ENCODE measurements at places on chromosomes 11 and 22. TPM values are rescaled to one million over a fixed set of nuclear protein-coding genes. Genes with fewer than 3 reads are reported as not detected.
A peak's percentile ranks its signal among the peaks of the same experiment; 100 is the strongest.

GANAB gene
- 184 TPM for total RNA-seq

MUC15 gene
- total RNA-seq = 7.1 TPM

RIBC2 gene
- total RNA-seq = not detected

GAL3ST3 gene
- not detected for total RNA-seq

APOA5 gene
- not detected for total RNA-seq

PACS1 gene
- 15.1 TPM for total RNA-seq

GRCh38 chr22:44402196-44403111 lies 89.7 kb upstream of the SHISAL1 start:
- DNase-seq = no peak

DNA sequence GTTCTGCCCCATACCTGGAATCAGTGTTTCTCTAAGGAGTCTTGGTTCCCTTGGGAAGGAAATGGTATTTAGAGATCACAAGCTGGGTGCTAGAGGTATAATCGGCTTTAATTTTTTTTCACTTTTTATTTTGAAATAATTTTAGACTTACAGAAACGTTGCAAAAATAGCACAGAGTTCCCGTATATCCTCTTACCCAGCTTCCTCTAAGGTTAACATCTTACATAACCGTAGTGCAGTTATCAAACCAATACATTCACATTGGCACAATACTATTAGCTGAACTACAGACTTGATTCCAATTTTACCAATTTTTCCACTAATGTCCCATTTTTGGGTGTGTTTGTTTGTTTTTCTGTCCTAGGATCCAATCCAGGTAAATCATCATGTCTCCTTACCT lies 63.8 kb downstream of the RBX1 start:
- DNase-seq = no peak

DNA sequence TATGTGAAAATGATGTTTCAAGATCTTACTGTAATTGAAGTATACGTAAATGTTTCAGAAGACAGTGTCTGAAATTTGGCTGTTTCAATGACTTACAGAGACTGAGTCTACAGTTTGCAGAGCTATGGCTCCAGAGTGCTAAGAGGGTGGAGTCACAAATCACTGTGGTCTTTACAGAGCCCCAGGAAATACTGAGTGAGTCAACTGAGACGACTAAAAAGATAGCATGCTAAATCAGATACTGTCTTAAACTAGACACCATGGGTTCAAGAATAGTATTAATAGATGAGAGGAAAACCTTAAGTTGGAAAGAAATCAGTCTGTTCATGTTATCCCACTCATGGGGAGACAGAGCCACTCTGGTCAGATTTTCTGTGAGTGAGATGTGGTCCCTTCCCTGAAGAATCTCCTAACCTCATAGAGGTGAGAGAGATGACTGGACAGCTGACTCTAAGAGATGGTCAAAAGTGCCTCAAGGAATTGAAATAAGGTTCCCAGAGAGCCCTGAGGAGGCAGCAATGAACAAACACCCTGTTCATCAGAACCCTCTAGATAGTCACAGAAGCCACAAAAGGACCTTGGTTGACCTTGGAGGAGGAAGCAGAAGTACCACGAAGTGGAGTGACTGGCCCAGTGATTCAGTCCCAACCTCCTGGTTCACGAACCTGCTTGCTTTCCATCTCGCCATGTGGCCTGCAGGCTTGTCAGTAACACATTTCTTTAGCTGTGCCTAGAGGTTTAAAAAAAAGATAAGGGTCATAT lies 30.2 kb downstream of the C11orf91 start:
- DNase-seq = peak; percentile 70

- DNase-seq = no peak
These were observed 361.7 kb downstream of the INSC start for GRCh38 chr11:15476371-15476917.

DNA sequence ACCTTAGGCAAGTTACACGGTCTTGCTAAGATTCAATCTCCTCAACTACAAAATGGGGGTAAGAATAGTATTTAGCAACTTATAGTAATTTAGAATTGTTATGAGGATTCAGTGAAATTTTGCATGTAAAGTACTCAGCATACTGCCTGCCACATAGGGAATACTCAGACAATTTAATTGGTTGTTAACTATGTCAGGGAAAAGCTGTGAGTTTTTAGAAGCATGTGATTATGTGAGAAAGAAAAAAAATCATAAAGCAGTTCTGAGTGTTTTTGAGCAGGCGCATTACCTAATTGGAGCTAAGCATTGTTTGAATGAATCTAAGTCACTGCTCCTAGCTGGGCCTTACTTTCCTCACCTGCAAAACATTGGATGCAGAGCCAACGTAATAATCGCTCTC lies 287.3 kb upstream of the MTNR1B start:
- no peak for DNase-seq

GRCh38 chr11:61092280-61092766 lies 10.0 kb upstream of the CD5 start:
- DNase-seq = no peak

GRCh38 chr11:66007201-66007634 lies 4.6 kb upstream of the CST6 start:
- DNase-seq = peak; percentile 39

DNA sequence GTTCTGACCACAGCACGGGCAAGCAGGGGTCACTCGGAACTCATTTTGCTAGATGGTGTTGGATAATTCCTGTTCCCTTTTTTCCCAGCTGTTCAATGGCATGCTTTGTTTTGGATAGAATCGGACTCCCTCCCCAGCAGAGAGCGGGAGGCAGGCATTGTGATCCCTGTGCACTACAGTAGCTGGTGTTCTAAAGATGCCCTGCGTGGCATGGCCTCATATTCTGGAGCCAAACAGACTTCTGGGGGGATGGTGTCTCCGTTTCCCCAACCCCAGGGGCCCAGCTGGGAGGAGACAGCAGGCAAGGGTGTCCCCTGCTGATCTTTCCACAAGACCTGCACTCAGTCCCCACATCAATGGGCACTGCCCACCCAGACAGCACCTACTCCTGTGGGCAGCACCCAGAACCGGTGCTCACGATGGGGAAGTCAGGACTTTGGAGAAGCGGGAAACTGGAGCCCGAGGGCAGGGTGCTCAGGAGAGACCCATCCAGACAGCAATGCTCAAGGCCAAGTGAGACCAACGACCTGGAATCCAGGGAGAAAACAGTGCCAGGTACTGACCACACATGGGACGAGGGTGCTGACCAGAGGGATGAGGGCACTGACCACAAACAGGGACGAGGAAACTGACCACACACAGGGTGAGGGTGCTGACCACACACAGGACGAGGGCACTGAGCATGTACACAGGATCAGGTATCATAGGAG lies 934.9 kb downstream of the BRD1 start:
- DNase-seq = no peak

- no peak for DNase-seq
These were observed 65.1 kb upstream of the LDLRAD3 start for GRCh38 chr11:35878741-35879140.

DNA sequence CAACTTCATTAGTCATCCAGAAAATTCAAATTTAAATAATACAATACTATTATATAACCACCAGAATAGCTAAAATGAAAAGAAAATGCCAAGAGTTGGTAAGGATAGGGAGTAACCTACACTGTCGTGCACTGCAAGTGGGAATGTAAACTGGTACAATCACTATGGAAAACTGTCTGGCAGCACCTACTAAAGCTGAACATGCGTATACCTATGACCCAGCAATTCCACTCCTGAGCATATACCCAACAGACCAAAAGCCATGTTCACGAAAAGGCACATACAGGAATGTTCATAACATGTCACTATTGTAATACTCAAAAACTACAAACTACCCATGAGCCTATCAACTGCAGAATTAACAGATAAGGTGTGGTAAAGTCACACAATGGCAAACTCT lies 32.7 kb downstream of the DENND5A start:
- DNase-seq = no peak

- DNase-seq = no peak
These were observed 505.3 kb downstream of the SOX6 start for GRCh38 chr11:15851051-15851498.

- DNase-seq = no peak
These were observed 17.4 kb upstream of the FBLN1 start for GRCh38 chr22:45485261-45485660.

Measured in A172 (cell line).